ENCODE measurements at places on chromosomes 12 and 14. TPM values are rescaled to one million over a fixed set of nuclear protein-coding genes. Genes with fewer than 3 reads are reported as not detected.

Gene ING4
- 111 TPM for polyA plus RNA-seq

GRCh38 chr12:127143020-127143419 is 1124.0 kb upstream of the TMEM132C start:
- DNase-seq, result no peak

GRCh38 chr14:28406196-28406595 is 360.4 kb upstream of the FOXG1 start:
- DNase-seq, result no peak

Gene LYZ
- polyA plus RNA-seq, result 53.6 TPM

DNA sequence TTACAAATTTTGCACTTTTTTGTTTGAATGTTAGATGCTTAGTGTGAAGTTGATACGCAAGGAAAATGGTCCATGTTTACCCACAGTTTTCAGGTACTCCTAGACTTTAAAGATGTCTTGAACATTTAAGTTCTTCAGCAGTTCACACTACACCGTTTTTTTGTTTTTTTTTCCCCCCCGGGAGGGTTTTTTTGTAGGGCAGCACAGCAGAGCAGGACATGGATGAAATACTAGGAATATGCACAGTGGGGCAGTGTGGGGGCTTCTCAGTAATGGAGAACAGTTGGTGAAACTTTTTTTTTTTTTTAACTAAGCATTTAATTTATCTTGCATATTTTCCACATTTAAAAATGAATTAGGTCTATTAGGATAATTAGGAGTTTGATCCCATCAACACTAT is 4.9 kb downstream of the RAN start:
- DNase-seq, result no peak

Gene MYBPC1
- 1.0 TPM for polyA plus RNA-seq

DNA sequence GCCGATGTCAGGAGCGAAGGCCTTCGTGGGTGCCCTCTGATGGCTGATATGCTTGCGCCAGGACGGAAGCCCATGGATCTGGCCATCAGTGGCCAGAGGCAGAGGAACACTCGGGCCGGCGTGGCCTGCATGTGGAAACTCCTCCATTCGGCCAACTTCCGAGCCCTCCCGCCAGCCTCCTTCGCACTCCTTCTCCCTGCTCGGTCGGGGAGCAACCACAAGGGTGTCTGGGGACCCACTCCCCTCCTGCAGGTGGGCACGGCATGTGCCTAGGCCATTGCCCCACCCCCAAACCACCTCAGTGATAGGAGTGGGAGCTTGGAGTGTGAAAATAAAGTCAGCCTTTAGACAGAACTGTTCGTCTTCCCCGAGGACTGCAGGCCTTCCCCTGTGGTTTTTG is 231.3 kb downstream of the BCL11B start:
- no peak for DNase-seq

Measured in renal cortex interstitium (tissue), 15 donors.